ENCODE measurements at places on chromosomes 6 and 20.
A peak's percentile ranks its signal among the peaks of the same experiment; 100 is the strongest.

DNA sequence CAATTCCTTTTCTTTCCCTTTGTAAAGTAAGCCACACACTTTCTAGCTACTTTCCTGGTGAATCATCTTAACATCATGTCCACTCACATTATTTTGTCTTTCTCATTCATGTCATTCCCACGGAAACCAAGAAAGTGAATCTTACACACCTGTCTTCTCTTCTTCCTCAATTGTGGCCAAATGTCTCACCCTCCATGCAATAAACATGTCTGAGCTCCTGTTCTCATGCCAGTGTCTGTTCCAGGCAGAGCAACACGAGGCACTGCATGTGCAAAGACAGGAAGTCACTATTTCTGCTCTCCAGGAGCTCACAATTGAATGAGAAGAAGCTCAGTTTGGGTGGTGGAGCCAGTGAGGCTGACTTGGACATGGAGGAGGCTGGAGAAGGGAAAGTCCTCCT, 29.0 kb upstream of the TMEM244 start:
- DNase-seq = peak; percentile 56

GRCh38 chr6:75169689-75170586, 35.9 kb downstream of the COL12A1 start:
- DNase-seq = no peak

GRCh38 chr20:43302936-43303335, 113.2 kb upstream of the PTPRT start:
- no peak for DNase-seq

DNA sequence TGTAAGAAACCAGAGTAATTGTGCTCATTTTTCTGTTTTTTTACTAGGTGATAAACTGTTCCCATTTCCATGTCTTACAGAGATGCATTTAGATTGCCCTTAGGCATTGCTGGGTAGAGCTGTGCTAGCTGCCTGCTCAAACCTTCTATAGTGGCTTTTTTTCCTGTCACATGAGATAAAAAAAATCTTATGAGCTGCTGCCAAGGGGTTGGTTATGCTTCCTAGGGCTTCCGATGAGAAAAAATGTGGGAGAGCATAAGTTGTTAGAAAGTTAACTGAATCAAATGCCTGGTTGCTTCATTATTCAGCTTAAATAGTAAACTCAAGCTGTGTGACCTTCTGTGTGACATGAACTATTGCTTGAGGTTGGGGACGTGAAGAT, 50.0 kb upstream of the NOX3 start:
- no peak for DNase-seq

- no peak for DNase-seq
Measured at GRCh38 chr20:37365760-37366638, 20.1 kb downstream of the SRC start.

DNA sequence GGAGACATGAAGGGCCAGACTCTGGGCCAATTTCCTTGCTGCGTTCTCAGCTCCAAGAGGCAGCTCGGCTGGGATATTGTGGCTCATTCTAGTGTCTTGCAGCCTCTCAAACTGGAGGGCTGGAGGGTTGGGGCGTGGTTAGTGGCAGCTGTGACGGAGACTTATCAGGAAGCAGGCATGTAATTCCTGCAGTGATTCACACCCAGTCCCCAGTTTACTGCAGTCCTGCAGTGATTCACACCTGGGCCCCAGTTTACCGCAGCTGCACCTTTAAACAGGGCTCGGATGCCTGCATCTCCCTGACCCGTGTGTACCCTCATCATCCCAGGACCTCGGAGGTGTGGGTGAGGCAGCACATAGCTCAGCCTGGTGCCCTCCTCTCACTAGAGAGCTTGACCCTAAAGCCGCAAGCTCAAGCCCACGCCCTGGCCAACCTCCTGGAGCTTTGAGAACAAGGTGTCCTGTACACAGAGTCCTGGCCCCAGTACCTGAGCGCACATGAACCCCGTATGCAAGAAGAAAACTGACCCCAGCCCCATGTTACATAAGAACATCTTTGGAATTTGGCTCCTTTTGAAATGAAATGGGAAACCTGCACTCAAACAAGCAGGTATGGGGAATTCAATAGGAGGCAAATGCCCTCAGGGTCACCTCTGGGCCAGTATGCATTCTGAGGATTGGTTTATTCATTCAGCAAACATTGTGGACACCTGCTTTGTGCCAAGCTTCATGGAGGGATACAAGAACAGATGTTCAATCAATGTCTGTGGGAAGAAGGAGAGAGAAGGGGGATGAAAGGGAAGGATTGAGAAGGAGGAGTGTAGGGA, 55.3 kb upstream of the FAM83D start:
- DNase-seq = peak; percentile 25

- no peak for DNase-seq
Measured at GRCh38 chr6:110589865-110590513, 113.6 kb upstream of the SLC22A16 start.
